ENCODE measurements at places on chromosomes 3 and 15.

DNA sequence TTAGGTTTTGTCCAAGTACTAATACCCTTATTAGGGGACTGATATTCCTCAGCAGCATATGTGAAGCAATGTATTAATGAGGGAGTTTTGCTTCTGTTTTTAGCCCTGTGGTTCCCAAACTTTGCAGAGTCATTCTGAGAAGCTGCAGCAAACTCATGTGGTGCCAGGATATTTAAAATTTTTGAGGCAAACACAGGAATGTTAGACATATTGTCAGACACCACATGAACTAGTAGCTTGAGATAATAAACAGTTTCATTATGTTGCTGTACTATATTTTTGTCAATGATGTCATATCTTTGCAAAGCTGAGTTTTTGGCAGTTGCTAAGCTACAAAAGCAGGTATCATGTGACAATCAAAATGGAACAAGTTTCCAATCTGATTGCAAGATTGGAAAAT, 36.6 kb downstream of the ATP6V1A start:
- DNase-seq: no peak
- no peak overlapping the region for H3K27ac ChIP-seq
- no peaks in the 10 kb centered on the region for H3K36me3 ChIP-seq
- no peaks in the 10 kb centered on the region for H3K4me1 ChIP-seq
- H3K27me3 ChIP-seq: no peaks in the 10 kb centered on the region

DNA sequence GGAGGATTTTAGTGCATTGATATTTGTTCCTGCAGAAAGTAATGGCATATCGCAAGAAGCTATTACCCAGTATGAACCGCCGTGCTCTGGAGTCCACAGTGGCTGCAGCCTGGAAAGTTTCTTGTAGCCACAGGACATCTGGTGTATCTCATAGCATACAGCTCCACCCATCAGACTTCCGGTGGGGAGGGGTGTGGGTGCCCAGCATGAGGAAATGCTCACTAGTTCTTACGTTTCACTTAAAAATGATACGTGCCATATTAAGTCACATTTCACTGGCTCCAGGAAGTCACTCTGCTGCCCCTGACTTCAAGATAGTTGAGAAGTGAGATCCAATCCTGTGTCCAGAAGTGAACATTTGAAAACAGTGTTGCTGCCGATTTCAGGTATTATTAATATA, 990.4 kb downstream of the GBE1 start:
- no peaks in the 10 kb centered on the region for H3K27me3 ChIP-seq
- no peaks in the 10 kb centered on the region for H3K4me1 ChIP-seq
- H3K36me3 ChIP-seq: no peaks in the 10 kb centered on the region
- no peak overlapping the region for H3K4me3 ChIP-seq
- H3K27ac ChIP-seq: no peak overlapping the region
- DNase-seq: no peak

- H3K27me3 ChIP-seq: no peaks in the 10 kb centered on the region
- peak overlapping the region; percentile 60 for H3K4me3 ChIP-seq
These were observed 10.4 kb downstream of the PEAK1 start for GRCh38 chr15:77409259-77410156.

GRCh38 chr3:80079886-80080285, 312.1 kb upstream of the ROBO1 start:
- H3K27me3 ChIP-seq: no peaks in the 10 kb centered on the region
- no peak for DNase-seq
- H3K4me1 ChIP-seq: no peaks in the 10 kb centered on the region
- H3K27ac ChIP-seq: no peak overlapping the region
- no peaks in the 10 kb centered on the region for H3K36me3 ChIP-seq
- no peak overlapping the region for H3K4me3 ChIP-seq

- H3K27me3 ChIP-seq: no peaks in the 10 kb centered on the region
- no peak for DNase-seq
- no peak overlapping the region for H3K4me3 ChIP-seq
- H3K4me1 ChIP-seq: no peaks in the 10 kb centered on the region
- peaks cover 8% of the 10 kb centered on the region for H3K36me3 ChIP-seq
These were observed 59.0 kb upstream of the USP50 start for GRCh38 chr15:50605462-50605861.

- DNase-seq: no peak
- H3K4me1 ChIP-seq: peaks cover 15% of the 10 kb centered on the region
- H3K36me3 ChIP-seq: no peaks in the 10 kb centered on the region
- no peak overlapping the region for H3K27ac ChIP-seq
These were observed 4.5 kb downstream of the WNT5A start for GRCh38 chr3:55482496-55483195.
